ENCODE measurements at places on chromosomes 12 and 14. TPM values are rescaled to one million over a fixed set of nuclear protein-coding genes. Genes with fewer than 3 reads are reported as not detected.

DNA sequence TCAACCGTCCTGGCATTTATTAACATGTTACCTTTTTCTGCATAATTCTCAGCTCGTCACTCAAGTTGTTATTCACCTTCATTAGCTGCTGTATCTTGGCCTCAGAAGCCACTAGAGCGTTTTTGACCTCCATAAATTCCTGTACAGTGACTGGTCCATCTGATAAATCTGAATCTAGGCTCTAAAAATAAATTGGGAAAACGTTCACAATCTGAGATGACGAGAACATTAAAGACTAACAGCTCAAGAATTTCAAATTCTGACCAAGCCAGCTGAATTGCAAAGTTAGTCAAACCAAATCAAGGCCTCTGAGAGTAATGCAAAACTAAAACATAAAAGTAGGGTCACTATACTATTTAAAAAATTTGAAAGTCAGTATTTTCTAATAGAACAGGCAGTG is 45.0 kb downstream of the GIT2 start:
- no peaks in the 10 kb centered on the region for H3K27me3 ChIP-seq
- no peak overlapping the region for H3K27ac ChIP-seq
- H3K4me1 ChIP-seq: peaks cover 15% of the 10 kb centered on the region
- peaks cover 18% of the 10 kb centered on the region for H3K36me3 ChIP-seq
- H3K4me3 ChIP-seq: no peak overlapping the region
- no peak for DNase-seq

DNA sequence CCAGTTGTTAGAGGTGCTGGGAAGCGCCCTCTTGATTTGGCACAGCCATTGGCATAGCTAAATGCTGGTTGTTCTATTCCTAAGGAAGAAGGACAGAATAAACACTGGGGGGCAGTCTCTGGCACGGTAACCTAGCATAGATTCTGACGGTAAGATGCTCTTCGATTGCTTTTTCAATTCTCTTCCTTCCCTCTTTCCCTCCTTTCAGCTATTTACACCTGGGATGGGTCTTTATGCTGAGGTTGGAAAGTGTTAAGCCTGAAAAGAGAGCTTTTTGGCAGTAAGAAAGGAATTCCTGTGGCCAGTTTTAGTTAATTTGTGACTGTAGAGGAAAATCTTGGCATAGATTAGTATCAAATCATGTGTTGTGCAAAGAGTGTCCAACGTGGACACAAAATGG is 162.8 kb downstream of the SNAPC1 start:
- no peak overlapping the region for H3K27ac ChIP-seq
- no peaks in the 10 kb centered on the region for H3K4me1 ChIP-seq
- peak; percentile 41 for DNase-seq

DNA sequence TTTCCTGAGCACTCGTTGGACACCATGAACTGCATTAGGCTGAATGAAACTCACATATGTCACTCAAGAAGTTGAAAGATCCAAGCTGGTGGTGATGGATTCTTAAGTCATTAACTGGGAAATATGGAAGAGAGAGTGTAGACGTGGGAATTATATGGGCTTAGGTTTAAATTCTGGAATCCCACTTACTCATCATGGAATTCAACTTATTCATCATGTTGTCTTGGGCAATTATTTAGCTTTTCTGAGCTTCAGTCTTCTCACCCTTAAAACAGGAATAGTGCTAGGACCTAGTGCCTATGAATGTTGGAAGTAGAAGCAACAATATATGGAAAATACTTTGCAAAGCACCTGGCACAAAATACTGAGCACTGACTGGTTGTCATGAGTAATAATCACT is 292.4 kb upstream of the TBX3 start:
- no peak for DNase-seq
- no peak overlapping the region for H3K4me3 ChIP-seq
- H3K4me1 ChIP-seq: no peaks in the 10 kb centered on the region
- no peaks in the 10 kb centered on the region for H3K27me3 ChIP-seq

- H3K27me3 ChIP-seq: no peaks in the 10 kb centered on the region
- H3K4me1 ChIP-seq: peaks cover 25% of the 10 kb centered on the region
- no peaks in the 10 kb centered on the region for H3K36me3 ChIP-seq
- H3K4me3 ChIP-seq: no peak overlapping the region
These were observed 185.7 kb upstream of the PPFIA2 start for GRCh38 chr12:81944886-81945285.

DNA sequence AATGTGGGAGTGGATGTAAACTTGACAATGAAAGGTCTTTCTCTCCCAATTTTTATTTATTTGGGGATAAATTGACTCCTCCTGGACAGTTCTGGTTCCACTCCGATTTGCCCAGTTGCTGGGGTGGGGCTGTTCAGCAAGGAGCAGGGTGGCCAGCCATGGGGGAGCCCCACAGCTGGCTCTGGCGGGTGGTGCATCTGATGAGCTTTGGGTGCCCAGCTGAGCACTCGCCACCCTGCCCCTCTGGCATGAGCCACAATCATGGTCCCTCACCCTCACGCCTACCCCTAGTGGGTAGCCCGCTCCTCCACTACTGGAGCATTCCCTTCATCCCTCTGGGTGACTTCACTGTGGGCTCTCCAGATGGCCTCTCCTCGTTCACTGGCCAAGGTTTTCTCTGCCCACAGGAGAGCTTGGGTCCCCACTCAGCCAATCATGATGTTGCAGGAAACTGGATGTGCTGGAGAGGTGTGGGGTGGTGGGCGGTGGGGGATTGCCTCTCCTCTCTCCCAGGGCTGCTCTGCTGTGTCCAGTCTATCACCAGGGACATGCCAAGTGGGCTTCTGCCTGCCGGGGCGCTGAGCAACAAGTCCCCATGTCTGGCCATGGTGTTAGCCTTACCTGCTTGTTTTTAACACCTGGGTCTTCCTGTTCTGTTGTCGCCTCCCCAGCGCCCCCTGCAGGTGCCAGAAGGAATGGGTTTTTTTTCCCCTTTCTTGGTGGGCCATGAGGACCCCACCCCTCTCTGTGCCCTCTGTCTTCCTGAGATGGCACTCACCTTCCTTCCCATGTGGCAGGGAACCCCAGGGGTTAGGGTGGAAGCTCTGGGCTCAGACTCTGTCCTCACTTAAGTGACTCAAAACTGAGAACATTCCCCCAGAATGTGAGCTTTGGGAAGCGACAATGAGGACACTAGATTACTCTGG is 3.4 kb downstream of the CYP46A1 start:
- no peak overlapping the region for H3K4me3 ChIP-seq
- H3K27me3 ChIP-seq: peaks cover 54% of the 10 kb centered on the region
- no peaks in the 10 kb centered on the region for H3K36me3 ChIP-seq
- no peaks in the 10 kb centered on the region for H3K4me1 ChIP-seq

The IPO4 gene
- 35.6 TPM for total RNA-seq

All from T-cell (primary cell).